WTC11 (cell line): ENCODE measurements at places on chromosomes 11 and 22.

DNA sequence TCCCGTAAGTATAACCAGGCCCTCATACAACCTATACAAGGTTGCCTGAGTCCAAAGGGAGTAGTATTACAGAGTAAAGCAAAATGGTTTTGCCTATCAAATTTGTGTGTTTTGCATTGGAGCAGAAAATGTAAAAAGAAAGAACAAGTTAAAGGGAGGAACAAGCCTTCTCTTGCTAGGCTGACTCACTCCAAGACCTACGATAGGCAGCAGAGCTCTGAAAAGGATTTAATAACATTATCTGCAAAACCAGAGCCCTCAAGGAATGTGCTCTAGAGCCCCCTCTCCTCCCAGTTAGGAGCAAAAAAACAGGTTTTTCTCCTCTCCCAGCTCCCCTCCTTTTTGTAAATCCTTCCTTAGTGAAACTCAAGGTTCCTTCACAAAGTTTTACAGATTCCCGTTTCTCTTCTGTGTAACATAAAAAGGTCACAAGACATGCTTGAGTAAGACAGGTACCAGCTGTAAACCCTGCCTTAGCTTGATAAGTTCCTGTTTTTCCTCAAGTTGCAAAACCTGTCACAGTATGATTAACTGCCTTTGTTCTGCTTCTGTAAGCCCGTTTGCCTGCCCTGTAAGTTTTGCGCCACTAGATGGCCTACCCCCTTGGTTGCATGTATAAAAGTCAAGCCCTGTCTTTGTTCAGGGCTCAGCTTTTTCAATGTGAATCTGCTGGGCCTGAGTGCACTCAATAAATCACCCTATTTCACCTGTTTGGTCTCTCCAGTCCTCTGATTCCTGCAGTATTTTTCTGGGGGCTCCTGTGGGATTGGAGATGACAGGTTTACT lies 498.2 kb downstream of the KCNA4 start:
- peak; percentile 46 for DNase-seq

- no peak for DNase-seq
Observed at GRCh38 chr22:48742191-48742555, 1085.5 kb downstream of the BRD1 start.

- no peak for DNase-seq
Observed at GRCh38 chr11:46181843-46182424, 60.7 kb upstream of the PHF21A start.

GRCh38 chr22:38971202-38971601 lies 10.9 kb upstream of the APOBEC3B start:
- no peak for DNase-seq

- no peak for DNase-seq
Observed at GRCh38 chr22:17817079-17817478, 42.8 kb upstream of the BID start.
